Cortex of kidney (tissue), 1 donor: ENCODE measurements at places on chromosomes 4 and X.

- no peak for DNase-seq
Observed at GRCh38 chr4:103405415-103405814, 207.3 kb upstream of the CENPE start.

GRCh38 chrX:16212024-16212423, 44.7 kb downstream of the MAGEB17 start:
- DNase-seq, result no peak

DNA sequence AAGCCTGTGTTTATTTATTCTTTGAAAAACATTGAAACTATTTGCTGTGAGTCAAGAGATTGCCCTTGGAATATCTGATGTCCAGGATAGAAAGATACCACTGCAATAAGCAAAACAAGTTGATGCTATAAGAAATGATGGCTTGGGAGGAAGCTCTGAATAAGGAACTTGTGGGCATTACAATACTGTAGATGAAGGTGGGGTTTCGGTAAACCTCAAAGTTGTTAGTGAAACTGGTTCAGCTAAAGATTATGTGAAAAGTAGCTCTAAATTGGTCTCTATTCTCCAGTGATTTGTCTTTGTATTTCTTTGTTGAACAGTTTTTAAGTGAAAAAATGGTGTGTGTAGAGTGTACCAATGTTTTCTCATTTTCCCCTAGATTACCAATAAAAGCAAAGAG, 128.7 kb downstream of the AKAP4 start:
- no peak for DNase-seq

DNA sequence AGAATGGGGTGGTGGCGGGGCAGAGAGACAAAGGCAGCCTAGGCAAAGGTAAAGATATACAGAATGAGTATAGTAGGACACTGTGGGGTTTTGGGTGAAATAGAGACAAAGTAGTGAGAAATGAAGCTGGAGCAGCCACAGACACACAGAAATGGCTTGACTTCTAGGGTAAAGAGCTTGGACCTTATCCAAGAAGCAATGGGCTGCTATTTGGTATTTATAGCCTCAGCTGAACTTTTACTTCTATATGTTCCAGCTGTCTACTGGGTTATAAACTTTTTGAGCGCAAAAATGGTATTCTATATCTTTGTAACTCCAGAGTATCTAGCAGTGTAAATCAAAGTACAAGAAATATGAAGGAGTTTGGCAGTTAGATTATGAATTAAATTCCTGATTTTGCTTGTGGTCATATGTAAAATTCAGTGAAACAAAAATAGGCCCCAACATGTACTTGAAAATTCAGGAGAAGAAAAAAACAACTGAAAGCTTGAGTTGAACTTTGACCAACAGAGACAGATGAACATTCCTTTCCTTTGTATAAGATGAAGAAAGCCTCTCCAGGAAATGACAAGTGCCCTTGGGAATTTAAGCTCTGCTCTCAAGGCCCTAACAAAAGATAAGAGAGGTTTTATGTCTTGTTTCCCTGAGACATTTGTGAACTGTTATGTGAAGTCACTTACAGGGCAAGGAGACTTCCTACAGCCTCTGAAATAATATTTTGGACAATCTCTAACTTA, 354.1 kb downstream of the CHIC1 start:
- DNase-seq, result no peak

DNA sequence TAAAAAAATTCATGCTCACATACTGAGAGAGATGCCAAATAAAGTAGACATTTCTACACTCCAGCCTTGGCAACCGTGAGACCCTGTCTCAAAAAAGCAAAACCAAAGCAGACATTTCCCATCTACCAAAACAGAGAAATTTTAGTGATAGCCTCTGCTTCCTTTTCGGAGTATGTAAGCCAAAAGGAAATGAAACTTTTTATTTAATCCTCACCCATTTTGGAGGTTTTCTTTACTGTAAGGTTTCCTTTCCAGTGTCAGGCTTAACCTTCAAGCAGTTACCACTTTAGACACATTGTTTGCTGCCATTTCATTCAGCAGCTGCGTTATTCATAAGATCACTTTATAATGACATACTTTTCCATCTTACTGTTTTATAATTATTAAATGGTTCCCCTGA, 15.9 kb downstream of the ADD1 start:
- no peak for DNase-seq

GRCh38 chrX:50157545-50158135, 43.2 kb downstream of the AKAP4 start:
- DNase-seq, result no peak

DNA sequence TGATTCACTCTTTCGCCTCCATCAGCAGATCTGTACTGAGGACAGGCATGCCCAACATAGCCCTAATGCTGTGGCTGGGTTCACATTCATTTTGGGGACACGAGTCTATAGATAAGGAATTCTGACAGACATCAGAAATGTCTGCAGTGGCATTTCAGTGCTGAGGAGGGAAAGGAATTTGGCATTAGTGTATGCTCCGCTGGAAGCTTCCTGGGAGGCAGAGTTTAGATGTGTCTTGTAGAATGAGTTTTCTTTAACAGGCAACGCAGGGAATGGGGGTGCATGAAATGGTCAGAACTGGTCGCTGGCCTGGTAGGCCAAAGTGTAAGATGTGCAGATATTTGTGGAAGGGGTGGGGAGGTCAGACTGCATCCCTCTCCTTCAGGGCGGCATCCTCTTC, 43.5 kb upstream of the ZNF518B start:
- no peak for DNase-seq

DNA sequence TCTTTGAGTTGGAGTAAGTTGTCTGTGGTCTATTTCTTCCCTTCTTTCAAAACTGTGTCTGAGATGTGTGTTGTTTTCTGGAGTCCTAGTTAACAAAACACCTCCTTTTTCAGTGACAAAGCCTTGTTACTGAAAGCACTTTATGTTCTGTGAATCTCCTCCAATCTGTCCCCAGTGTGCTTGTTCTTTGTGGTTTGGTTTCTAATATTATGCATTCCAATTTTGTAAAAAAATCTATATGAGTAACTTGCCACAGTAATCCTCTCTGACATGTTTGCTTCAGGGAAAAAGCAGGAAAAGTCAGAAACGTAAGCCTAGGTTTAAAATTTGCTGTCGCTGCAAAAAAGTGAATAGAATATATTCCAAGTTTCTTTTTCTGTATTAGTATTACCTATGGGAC, 12.4 kb downstream of the PRRG1 start:
- no peak for DNase-seq

DNA sequence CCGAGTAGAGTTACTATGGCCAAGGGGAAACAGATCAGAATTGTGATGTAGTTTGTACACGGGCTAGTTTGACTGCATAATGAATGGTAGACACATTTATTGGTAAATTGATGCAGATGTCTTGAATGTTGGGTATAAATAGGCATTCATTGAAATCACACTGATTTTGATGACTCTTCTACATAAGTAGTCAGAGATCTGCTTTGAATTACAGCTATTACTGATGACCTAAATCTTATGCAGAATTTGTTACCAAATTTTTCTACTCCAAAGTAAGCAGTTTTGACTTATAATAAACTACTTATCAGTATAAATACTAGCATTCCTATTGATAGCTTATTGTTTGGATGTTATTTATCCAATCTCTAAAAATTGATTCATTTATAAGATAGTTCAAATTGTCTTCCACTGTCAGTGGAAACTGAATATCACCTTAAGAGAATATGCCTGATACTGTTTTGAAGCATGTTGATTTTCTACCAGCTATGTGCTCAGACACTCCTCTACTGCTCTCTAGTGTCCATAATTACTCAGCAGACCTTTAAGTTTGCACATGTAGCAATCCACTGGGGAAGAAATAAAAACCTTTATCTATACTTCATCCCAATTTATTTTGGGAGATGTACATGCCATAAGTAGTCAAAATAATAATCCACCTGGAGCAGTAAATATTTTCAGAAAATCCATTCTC, 120.3 kb downstream of the RASL11B start:
- DNase-seq, result no peak

DNA sequence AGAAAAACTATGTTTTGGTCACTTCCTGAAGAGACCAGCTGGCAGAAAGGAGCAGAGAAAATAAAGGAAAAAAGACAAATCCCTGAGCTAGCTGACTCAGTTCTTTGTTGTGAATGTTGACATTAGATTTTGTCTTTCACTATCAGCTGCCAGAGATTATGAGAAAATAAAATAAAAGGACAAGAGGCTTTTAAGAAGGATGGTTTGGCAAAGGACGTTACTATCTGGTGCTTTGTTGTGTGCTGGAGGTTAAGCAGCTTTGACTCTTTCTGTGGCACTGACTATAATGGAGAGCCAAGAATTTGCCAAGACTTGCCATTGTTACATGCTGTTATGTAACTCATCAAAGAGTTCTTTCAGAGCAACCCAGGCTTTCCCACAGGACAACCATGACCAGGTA, 12.1 kb downstream of the ASB5 start:
- DNase-seq, result no peak

- no peak for DNase-seq
Observed at GRCh38 chr4:69116645-69117321, 20.5 kb downstream of the UGT2B7 start.

DNA sequence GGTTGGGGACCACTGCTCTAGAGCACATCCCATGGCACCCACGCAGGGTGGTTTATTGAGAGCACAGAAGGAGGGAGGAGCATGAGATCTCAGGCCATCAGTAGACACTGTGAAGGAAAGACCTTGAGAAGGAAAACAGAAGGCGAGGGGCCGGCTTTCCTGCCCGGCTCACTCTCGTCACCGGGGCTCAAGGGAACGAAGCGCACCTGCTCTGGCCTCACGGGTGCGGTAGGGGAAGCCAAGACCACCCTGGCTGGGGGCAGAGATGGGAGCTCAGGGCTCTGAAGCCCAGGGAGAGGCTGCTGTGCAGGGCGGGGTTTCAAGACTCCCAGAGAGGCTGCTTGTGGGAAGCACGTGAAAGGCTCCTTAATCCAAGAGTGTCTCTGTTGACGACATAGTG, 105.9 kb downstream of the TNIP2 start:
- DNase-seq, result no peak

DNA sequence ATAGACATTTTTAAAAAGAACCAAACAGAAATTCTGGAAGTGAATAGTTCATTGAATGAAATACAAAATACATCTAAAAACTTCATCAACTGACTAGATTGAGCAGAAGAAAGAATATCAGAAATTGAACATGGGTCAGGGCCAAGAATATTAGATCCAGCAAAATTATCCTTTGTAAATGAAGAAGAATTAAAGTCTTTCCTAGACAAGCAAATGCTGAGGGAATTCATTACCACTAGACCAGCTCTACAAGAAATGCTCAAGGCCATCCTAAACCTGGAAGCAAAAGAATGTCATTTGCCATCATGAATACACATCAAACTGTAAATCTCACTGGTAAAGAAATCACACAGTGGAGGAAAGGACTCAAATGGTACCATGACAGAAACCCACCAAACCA, 72.7 kb upstream of the RPL34 start:
- no peak for DNase-seq

DNA sequence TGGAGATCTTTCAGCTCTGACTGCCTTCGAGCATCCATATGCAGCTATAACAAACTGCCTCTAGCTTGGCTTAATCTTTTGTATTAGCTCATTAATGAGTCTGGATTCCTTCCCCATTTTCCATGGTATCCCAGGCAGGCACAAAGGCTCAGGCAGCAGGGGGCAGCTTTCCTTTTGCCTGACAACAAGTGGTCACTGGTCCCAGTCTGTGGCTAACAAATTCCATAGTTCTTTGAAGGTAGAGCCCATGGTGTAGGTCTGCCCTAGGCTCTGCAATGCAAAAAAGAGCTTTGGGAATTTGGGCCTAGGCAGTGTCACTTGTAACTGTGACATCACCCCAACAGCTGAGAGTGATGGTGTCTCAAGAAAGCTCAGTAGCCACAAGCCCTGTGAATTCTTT, 234.4 kb upstream of the GPC4 start:
- DNase-seq, result no peak

DNA sequence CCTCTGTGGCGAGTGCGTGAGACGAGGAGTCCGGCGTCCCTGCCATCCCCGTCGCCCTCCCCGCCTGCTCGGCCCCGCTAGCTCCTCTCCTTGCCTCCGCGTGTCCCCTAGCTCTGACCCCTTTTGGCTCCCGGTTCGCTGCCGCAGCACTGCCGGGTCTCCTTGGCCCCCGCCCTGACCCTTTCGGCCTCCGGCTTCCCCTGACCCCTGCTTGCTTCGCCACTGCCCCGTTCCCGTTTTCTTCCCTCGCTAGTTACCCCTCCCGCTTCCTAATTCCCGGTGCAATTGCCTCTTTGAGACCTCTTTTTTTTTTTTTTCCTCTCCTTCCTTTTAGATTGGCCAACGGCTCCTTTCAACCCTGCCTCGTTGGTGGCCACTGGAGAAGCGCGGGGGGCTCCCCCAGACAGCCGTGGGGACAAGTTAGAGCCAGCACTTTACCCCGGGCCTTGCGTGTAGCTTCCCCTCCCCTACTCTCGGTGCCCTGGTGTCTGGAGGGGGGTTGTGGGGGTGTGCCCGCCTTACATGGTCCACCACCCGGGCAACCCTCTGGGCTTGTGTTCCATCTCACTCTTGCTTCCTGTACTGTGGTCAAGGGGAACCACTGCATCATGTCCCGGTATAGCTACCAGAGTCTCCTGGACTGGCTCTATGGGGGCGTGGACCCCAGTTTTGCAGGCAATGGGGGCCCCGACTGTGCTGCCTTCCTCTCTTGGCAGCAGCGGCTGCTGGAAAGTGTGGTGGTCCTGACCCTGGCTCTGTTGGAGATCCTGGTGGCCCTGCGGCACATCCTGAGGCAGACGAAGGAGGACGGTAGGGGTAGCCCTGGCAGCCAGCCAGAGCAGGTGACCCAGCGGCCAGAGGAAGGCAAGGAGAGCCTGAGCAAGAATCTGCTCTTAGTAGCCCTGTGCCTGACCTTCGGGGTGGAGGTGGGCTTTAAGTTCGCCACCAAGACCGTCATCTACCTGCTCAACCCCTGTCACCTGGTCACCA, 548 bp downstream of the TMEM164 start:
- no peak for DNase-seq

GRCh38 chrX:153494541-153495361, at the start of gene BGN:
TSS of gene BGN (plus strand) at chrX:153494980. CDS start at chrX:153504632, 9,652 bp downstream.
- DNase-seq, result no peak

DNA sequence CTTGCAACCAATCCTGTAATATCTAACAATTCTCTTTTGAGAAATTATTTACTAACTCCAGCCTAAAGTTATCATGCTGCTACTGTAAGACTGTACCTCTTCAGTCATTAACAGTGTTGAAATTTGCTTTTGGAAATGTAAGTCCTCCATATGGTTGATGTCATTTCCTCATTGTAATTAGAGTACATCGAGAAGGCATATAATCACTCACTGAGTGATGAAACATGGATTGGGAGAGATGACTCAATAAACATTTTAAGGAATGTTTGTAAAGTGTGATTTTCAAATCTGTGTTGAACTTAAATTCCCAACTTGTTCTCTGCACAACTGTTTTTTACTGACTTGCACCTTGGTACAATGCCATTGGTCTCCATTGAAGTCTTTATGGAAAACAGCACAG, 61.2 kb downstream of the HMGB2 start:
- no peak for DNase-seq

DNA sequence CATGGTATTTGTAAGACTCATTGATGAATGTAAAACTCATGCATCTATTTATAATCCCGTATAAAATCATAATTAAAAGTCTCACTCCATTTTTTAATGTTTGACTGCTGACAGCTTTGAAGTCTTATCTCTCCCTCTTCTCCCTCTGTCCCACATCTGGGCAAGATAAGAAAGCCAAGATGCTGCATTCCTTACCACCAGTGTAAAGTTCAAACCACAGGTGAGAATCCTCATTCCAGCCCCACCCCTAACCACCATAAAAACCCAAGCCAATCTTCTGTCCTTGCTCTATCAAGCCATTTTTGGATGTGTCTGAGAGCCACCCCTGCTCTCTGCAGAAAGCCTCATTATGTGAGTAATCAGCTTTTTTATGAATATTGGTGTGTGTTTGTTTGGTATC, 59.3 kb upstream of the MAGED1 start:
- DNase-seq, result no peak
